Stimulated activated CD8-positive, alpha-beta memory T cell treated with anti-CD3 and anti-CD28 coated beads, Interleukin-2, amount 100 ng/mL, for 1 hour (primary cell): ENCODE measurements at places on chromosomes 7 and 10.

- DNase-seq = no peak
These were observed 26.5 kb downstream of the CDK14 start for GRCh38 chr7:90622670-90623069.

DNA sequence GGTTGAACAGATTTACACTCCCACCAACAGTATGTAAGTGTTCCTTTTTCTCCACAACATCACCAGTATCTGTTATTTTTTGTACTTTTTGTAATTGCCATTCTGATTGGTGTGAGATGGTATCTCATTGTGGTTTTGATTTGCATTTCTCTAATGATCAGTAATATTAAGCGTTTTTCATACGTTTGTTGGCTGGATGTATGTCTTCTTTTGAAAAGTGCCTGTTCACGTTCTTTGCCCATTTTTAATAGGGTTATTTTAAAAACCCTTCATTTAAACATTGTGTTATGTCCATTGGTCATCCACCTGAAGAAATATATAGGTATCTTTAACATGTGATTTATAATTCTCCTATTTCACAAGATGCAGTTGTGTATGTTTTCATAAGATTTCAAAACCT lies 291.3 kb downstream of the SEMA3D start:
- DNase-seq = no peak

GRCh38 chr10:46547541-46548497 lies 8.6 kb downstream of the GPRIN2 start:
- DNase-seq = no peak

DNA sequence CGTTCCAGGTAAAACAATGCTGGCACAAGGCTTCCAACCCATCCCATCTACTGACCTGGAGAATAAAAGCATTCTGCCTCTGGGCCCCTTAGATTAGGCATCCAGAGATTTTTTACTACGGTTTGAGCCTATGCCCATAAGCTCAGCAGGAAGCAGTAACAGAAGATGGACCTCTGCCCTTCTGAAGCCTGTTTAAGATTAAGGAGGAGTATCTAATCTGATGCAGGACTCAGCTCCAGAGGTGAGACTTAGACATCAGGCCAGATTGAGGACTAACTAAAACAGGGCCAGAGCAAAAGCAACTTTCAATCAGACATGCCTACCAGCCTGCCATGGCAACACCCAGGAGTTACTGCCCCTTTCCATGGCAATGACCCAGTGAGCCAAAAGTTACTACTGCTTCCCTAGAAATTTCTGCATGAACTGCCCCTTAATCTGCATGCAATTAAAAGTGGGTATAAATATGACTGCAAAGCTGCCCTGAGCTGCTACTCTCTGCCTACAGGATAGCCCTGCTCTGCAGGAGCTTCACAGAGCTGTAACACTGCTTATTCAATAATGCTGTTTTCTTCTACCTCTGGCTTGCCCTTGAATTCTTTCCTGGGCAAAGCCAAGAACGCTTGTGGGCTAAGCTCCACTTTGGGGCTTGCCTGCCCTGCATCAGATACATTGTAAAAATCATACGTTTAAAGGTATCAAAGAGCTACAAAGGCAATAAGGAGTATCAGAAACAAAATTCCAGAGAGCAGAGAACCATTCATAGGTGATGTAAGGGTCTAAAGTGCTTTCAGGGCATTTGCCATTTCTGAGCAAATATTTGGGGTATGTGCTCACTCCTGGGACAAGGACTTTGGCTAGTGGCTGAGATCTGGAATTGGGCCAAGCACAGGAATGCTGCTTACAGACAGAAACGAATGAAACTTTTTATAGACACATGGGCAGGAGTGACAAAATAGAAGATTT lies 25.0 kb upstream of the CNNM1 start:
- DNase-seq = no peak

DNA sequence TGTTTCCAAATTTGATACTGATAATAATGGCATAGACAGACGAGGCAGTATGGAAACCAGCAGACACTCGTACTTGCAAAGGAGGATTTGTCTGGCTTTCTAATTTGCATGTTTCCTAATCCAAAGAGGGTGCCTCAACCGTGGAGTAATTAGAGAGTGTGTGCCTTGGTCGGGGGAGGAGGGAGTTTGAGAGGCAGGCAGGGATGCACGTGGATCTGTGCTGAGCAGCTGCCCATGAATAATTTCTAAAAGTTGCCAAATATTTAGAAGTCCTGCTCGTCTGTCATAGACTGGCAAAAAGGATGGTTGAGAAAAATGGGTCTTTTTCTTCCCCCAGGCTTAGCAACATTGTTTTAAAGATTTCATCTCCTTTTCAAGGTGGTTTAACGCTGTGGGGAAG lies 69.4 kb downstream of the PTPRE start:
- DNase-seq = no peak

- DNase-seq = no peak
These were observed 62.8 kb upstream of the CUX1 start for GRCh38 chr7:101754424-101755159.

- DNase-seq = no peak
These were observed 193.0 kb downstream of the FZD1 start for GRCh38 chr7:91457208-91457607.

DNA sequence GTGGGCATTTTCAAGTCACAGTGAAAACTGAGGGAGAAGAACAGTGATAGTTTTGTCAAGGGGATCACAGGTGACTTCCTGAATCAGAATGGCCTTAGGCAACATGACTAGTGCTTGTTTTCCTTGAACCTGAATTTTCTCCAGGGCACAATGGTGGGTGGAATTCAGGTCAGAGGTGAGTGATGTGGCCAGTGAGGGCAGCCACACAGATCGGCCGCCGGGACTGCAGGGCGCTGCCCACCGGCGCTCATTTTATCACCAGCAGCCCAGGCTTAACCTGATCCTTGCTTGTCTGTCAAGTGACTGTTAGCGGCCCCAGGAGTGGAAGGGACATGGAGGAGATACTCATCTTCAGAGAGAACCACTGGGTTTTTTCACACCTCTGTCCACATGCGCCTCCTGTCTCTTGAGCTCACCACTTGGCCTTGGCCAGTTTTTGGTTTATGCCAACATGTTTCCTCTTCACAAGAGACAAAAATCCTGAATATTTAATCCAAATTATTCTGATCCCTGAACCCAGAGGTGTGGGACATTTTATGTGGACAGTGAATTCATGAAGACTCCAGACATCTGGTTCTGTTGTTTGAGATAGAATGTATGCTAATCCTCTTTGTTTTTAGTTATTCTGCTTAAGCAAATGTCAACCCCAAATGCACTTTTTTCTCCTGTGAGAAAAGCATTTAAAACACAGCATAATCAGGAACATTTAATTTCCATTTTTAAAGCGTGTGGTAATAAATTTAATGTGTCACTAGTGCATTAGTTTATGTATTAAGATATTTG lies 108.7 kb downstream of the DOCK1 start:
- no peak for DNase-seq
